ENCODE measurements at places on chromosomes 7 and 10.

GRCh38 chr7:44580945-44581878 lies 819 bp downstream of the TMED4 start:
- DNase-seq = peak; percentile 85

GRCh38 chr7:104156842-104157277 lies 51.0 kb downstream of the ORC5 start:
- no peak for DNase-seq

DNA sequence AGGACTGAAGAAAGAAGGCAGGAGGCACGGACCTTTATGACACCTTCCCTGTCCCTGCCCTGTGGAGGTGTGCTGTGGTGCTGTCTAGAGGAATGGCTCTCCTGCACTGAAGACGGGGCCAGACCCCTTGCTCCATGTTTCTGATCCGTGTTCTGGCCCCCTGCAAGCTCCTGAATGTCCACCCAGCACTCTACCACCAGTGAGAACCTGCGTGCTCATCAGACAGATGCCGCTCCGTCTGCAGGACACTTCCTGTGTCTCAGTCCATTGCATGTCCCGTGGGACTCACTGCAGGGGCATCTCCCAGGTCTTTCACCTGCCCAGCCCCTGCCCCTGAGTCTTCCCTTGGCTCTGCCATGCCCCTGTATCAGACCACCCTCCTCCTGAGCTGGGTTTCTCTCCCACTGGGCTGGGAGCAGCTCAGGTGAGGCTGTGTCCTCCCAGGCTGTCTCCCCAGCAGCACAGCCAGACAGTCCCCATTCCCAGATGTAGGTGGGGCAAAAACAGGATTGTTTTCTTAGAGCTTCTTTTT lies 278.3 kb upstream of the ZNF32 start:
- DNase-seq = no peak

DNA sequence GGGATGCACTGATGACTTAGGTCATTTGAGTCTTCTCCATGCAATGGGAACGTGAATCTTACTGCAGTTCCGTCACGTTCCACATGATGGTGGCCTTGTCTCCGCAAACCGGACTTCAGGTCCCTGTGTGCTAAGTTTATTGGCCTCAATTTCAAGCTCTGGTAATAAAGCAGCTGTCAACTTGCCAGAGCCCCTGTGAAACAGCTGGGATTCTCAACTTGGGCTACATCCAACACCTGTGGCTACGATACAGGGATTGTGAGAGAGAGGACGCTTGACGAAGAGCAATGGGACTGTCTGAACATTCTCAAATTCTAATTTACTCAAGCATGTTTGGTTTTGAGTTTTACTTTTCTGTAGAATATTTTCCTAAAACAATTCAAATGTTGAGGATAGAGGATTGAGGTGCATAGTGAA lies 174.2 kb downstream of the PTN start:
- peak; percentile 63 for DNase-seq

DNA sequence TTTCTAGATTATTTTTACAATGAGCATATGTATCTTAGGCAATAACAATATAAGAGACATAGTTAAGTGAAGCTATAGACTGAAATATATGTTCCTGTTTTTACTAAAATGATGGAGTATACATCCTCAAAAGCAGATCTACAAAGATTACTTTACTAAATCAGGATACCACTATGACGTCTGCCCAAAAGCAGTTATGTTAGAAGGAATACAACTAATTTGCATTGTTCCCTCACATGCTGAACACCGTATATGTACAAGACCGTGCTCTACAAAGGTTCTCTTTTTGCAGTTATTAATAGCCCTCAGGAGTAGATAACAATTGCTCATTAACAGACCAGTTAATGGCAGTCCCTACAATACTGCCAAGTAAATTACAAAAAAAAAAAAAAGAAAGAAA lies 137.5 kb downstream of the CD36 start:
- DNase-seq = no peak

DNA sequence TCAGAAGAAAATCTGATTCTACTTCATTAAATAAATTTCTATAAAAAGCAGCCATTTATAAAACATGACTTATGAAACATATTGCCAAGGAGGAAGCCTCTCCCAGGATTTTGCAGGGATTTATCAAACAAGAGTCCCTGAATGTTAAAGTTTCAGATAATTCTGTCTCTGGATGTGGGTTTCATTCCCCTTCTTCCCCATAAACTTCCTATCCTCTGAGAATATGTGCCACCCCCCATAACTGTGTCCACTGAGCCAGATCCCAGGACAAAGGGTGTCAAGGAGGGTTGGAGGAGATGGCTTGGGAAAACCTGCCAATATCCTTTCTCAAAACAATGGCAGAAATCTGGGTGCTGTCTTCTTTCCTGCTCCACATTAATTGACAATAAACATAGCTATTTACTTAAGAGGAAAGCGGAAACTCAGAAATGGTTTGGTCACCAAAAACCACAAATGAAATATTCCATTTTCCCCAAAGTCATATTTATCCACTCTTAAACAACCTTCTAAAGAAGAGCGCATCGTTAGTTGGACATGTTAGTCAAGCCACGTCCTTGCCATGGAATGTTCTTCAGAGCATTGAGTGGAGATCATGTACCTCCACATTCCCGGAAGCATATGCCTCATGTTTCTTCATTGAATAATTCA lies 54.3 kb upstream of the AKR1E2 start:
- no peak for DNase-seq

DNA sequence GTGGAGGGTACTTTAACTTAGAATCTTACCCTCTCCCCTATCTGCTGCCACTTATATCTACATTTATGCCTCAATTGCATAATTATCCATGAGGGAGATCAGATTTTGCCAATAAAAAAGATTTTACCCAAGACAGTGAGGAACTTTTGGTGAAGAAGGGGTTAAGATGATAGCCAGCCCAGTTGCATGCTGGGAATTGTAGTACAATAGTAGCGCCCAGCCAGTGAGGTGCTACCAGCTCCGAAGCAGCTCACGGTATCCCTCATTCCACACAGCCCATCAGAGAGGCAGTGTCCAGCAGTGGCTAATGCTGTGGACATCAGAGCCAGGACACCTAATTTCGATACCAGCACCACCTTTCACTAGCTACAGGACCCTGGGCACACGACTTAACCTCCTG lies 5.9 kb upstream of the LGI1 start:
- DNase-seq = no peak

- DNase-seq = no peak
Measured at GRCh38 chr10:106832846-106833245, 331.7 kb downstream of the SORCS1 start.

DNA sequence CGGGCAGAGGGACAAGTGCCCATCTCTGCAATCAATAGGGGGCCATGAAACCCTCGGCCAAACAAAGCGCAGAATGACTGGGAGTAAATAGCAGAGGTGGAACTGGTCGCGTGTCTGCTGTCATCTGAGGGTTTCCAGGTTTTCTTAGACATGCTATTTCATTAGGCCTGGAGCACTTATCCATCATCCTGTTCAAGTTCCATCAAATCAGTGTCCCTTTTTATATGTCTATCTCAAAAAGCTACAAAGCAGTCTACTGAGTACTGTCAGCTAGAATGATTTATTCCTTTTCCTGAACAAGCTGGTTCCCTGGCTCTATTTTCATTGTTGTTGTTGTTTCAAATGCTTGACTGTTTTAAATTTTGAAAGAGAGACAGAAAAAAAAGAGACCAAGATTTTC lies 590.5 kb downstream of the PARD3 start:
- DNase-seq = no peak

- DNase-seq = no peak
Measured at GRCh38 chr10:106967452-106967851, 197.1 kb downstream of the SORCS1 start.

DNA sequence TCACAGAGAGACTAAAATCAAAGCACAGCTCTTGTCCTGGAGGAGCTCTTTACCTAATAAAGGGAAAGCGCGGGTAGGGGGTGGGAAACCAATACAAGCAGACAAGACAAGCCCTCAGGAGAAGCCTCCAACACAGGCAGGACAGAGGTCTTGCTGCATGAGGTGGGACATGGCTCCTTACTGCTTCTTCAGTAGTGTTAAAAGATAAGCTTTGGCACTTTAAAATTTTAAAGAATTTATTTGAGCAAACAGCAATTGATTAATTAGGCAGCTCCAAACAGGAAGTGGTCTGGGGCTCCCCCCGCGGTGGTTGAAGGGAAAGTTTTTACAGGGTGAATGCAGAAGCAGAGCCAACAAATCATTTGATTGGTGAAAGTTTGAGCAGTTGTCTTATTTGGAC lies 50.3 kb upstream of the MACC1 start:
- DNase-seq = no peak

- DNase-seq = peak; percentile 63
Measured at GRCh38 chr10:63711867-63712716, 190.9 kb downstream of the REEP3 start.

DNA sequence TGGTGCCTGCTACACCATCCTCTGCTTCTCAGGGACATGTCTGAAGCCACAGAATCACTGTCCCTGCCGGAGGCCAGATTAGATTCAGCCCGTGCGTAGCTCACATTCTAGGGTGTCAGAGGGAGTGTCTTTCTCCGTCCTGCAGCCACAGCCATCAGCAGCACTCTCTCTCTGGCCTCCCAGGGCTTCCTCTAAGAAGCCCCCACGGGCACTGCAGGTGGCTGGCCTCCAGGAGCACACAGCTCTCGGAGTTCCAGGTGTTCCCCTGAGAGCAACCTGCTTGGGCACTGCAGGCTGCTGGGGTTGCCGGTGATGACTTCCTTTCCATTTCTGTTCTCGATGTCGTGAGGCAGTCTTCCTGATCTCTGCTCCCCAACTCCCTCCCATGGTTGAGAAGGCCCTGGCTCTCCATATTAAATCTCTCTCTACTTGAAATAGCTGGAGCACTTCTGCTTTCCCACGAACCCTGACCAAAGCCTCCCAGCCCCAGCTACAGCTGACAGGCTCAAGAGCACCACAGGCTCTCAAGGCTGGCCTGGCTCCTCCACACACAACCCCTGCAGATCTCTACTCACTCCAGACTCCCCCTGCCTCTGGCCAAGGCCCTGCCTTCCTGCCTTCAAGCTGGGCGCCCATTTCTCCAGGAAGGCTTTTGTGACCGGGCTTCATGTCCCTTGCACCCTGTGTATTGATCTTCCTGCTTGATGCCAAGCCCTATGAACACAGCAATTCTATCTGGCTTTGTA lies 49.0 kb upstream of the TMEM72 start:
- no peak for DNase-seq

GRCh38 chr7:92678291-92678920 lies 88.2 kb upstream of the FAM133B start:
- no peak for DNase-seq

- no peak for DNase-seq
Measured at GRCh38 chr10:123655751-123656150, 10.4 kb upstream of the GPR26 start.

GRCh38 chr7:132309102-132309805 lies 267.0 kb downstream of the PLXNA4 start:
- no peak for DNase-seq

DNA sequence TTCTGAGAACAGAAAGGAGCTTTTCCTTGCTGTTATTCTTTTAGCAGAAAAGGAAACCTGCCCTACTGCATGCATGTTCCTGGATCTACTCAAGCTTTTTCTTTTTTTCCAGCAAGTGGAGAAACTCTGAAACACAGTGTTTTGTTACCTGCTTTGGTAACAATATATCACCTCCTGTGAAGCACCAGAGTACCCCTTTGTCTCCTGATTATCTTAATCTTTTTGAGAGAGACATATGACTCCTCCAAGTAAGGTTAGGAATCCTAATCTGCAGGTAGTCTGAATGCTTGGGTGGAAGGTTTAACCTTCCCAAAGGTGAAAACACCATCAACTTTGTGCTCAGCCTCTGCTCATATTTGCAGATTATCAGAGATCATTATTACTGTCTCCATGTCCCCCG lies 93.1 kb downstream of the MAPK8 start:
- no peak for DNase-seq

DNA sequence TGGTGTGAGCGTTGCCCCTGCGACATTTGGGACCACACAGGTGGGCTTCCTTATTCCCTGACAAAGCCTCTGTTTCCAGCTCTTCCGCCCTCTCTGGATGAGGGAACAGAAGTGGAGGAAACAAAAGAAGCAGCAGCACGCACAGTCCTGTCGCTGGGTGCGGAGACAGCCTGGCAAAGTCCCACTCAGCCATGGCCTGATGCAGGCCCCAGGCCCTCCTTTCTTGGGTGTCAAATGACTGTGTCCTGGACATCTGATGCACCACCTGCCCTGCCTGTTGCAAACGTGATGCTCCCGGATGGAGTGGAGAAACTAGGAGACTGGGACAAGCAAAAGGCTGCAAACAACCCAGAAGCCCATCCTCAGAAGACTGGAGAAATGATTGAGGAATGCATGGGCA lies 20.7 kb downstream of the ZMIZ2 start:
- DNase-seq = no peak
